Glutamatergic neuron (in vitro differentiated cells): ENCODE measurements at places on chromosomes 7 and 10. TPM values are rescaled to one million over a fixed set of nuclear protein-coding genes. Genes with fewer than 3 reads are reported as not detected.

DNA sequence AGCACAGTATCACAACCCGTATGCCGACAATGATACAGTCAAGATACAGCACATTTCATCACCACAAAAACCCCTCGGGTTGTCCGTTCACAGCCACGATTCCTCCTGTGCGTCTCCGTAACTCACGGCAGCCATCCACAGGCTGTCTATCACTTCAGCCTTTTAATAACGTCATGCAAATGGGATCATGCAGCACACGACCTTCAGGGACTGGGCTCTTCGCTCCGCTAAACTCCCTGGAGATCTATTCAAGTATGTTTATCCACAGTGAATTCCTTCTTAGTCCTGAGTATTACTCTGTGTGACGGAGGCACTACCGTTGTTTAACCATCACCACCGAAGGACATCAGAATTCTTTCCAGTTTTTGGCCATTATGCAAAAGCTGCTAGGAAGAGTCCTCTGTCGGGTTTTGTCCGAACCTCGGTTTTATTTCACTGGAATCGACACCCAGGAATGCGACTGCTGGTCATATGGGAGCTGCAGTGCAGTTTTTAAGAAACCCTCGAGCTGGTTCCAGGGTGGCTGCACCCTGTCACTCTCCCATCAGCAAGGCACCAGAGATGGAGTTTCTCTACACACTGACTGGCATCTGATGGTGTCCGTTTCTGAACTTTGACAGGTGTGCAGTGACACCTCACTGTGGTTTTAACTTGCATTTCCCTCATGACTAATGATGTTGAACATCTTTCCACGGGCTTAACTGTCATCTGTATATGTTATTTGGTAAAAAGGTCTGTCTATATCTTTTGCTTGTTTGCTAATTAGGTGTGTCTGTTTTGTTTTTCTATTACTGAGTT is 193.6 kb downstream of the MAD1L1 start:
- no peak for DNase-seq

- DNase-seq = no peak
These were observed 667.2 kb downstream of the GATA3 start for GRCh38 chr10:8721650-8722049.

- DNase-seq = no peak
These were observed 46.7 kb downstream of the CARD11 start for GRCh38 chr7:2997014-2997413.

The SPDYE2B gene
- not detected for total RNA-seq
